NCI-H187 treated with DMSO at 0.1 percent for 48 hours (cell line): ENCODE measurements at places on chromosomes 7 and 10.

GRCh38 chr7:91306266-91306665, 42.0 kb downstream of the FZD1 start:
- DNase-seq, result no peak

- DNase-seq, result no peak
These were observed 28.6 kb downstream of the PARD3 start for GRCh38 chr10:34786464-34786863.

- no peak for DNase-seq
These were observed 12.3 kb upstream of the OPN4 start for GRCh38 chr10:86642021-86642420.

DNA sequence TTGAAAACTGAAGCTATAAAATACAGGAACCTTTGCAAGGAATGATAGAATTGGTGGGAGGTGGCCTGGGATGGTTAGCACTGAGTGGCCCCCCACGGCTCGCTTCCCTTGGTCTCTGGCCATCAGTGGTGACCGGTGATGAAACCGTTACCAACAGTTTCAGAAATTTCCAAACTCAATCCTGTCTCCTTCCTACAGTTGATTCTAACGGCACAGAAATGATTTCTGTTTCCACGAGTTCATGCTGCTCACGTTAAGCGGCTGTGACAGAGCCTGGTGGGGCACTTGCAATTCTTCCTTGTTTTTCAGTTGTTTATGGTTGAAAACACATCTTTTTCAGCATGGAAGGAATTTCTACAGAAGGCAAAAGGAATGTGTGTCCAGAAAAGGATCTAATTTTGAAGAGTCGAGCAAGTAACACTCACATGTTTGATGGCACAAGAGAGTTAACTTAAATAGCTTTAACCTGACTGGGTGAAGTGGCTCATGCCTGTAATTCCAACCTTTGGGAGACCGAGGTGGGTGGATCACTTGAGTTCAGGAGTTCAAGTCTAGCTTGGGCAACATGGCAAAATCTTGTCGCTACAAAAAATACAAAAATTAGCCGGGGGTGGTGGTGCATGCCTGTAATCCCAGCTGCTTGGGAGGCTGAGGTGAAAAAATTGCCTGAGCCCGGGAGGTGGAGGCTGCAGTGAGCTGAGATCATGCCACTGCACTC, 100.1 kb downstream of the DNAJB6 start:
- DNase-seq, result no peak

- DNase-seq, result no peak
These were observed 91.4 kb downstream of the GPR85 start for GRCh38 chr7:112995059-112995824.

- no peak for DNase-seq
These were observed 3.5 kb downstream of the TSC22D4 start for GRCh38 chr7:100475549-100475948.

DNA sequence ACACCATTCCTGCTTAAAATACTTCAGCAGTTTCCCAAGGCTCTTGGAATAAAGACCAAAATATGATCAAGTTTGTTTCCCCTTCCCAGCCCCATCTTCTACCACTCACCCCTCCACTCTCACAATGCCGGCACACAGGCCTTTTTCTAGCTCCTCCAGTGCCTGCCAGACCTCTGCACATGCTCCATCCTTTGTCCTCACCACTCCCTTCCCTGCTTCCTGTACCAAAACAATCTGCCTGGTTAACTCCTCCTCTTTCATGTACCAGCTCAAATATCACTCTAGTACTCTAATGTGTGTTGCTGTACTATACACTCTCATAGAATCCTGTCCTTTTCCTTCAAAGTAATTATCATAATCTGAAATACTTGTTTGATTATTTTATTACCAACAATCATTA, 19.4 kb downstream of the SCRN1 start:
- no peak for DNase-seq
